Stimulated activated memory B cell treated with anti-CD40 and anti-IgM and Interleukin-4, amounts not matched to agents 10 μg/mL and 1 μg/mL and 100 μg/mL, for 72 hours (primary cell): ENCODE measurements at places on chromosomes 3 and 15.

DNA sequence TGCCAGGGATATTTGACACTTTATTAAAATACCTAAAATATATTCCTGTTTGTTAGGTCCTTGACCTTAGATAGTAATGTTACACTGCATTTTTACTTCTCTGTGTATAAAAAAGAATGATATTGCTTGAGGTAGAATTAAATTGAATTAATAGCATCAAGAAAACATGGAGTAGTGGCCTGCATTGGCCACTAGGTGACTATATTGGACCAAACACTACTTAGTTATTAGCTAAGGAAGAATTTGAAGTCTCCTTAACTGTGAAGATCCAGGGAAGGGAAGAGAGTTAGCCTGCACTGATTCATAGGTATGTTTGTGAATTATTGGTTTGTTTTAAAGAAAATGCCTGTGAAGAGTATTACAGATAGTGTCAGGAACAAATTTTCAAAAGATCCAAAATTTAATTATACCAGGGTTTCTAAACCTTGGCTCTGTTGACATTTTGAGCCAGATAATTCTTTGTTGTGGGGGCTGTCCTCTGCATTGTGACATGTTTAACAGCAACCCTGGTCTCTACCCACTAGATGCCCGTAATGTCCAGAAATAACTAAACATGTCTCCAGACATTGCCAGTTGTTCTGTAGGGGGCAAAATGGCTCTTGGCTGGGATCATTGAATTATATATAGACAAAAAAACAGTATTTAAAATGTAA lies 103.6 kb upstream of the THSD4 start:
- H3K4me3 ChIP-seq, result no peak overlapping the region
- no peaks in the 10 kb centered on the region for H3K27me3 ChIP-seq
- ATAC-seq, result no peak
- no peaks in the 10 kb centered on the region for H3K4me1 ChIP-seq
- H3K36me3 ChIP-seq, result no peaks in the 10 kb centered on the region

DNA sequence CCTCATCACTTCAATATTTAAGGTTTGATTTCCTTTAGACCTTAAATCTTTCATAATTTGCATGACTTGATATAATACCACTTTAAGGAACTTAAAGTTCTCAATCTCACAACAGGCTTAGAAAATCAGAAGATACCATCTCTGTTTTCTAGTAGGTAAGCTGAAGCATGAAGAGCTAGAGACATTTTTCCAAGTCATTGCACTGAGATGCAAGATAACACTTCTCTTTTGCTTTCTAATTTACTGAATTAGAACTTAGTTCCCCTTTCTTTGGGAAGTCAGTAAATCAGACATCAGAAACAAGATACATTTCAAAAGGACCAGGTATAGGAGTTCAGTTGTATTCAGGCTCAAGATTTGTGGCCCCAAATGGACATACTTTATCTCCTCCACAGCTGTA lies 79.7 kb downstream of the DZIP3 start:
- peak overlapping the region; percentile 16 for H3K27ac ChIP-seq
- H3K27me3 ChIP-seq, result no peaks in the 10 kb centered on the region
- no peak overlapping the region for H3K4me3 ChIP-seq
- H3K36me3 ChIP-seq, result peaks cover 47% of the 10 kb centered on the region
- ATAC-seq, result peak; percentile 50

DNA sequence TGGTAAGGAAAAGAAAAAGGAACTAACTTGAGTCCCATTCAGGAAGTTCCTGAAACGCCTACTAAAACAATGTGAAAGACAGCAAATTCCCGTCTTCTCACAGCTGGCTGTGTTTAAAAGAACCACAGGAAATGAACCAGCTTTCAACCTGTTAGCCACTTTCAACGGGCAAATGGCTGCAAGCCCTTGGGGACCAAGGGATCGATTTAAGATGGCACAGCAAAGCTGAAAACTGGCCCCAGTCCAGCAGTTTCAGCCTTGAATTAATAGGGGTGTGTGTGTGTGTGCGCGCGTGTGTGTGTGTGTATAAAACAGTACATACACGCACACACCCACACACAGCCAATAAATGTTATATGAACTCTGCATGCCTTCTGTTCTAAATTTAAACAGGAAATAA lies 168.7 kb upstream of the TMCO5A start:
- H3K36me3 ChIP-seq, result no peaks in the 10 kb centered on the region
- no peak overlapping the region for H3K4me3 ChIP-seq
- H3K4me1 ChIP-seq, result peaks cover 22% of the 10 kb centered on the region
- no peak for ATAC-seq

- H3K4me1 ChIP-seq, result no peaks in the 10 kb centered on the region
- ATAC-seq, result no peak
- no peak overlapping the region for H3K27ac ChIP-seq
Measured at GRCh38 chr3:49255718-49256511, 21.1 kb downstream of the C3orf62 start.
